ENCODE measurements at places on chromosomes 11 and 22.

GRCh38 chr11:78833237-78833636 is 258.6 kb upstream of the NARS2 start:
- no peak overlapping the region for H3K4me3 ChIP-seq
- no peaks in the 10 kb centered on the region for H3K36me3 ChIP-seq

DNA sequence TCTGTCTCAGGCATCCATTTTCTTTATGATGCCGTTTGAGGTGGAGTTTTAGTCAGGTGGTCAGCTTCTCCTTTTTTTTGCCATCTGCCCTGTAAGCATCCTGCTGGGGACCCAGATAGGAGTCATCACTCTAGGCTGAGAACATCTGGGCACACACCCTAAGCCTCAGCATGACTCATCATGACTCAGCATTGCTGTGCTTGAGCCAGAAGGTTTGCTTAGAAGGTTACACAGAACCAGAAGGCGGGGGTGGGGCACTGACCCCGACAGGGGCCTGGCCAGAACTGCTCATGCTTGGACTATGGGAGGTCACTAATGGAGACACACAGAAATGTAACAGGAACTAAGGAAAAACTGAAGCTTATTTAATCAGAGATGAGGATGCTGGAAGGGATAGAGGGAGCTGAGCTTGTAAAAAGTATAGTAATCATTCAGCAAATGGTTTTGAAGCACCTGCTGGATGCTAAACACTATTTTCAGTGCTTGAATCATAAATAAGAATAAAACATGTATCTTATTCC is 10.9 kb upstream of the HBE1 start:
- H3K4me3 ChIP-seq: no peak overlapping the region
- H3K36me3 ChIP-seq: no peaks in the 10 kb centered on the region
- H3K27me3 ChIP-seq: no peaks in the 10 kb centered on the region
- H3K4me1 ChIP-seq: no peaks in the 10 kb centered on the region

GRCh38 chr11:69647390-69647748 is 6.4 kb downstream of the CCND1 start:
- DNase-seq: no peak
- no peak overlapping the region for H3K27ac ChIP-seq
- no peak overlapping the region for H3K4me3 ChIP-seq
- peaks cover 4% of the 10 kb centered on the region for H3K27me3 ChIP-seq
- H3K36me3 ChIP-seq: no peaks in the 10 kb centered on the region
- H3K4me1 ChIP-seq: peaks cover 4% of the 10 kb centered on the region

DNA sequence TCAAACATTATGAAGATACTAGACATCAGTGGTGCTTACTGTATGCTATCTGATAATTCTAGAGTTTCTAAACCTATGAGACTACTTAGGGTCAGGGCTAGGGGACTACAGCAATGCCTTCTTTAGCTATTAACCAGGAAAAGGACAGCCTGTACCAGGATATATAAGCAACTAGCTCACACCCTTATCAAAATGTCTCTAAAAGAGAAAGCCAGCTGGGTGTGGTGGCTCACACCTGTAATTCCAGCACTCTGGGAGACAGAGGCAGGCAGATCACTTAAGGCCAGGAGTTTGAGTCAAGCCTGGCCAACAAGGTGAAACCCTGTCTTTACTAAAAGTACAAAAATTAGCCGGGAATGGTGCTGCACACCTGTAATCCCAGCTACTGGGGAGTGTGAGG is 55.8 kb downstream of the RAB6A start:
- H3K4me3 ChIP-seq: no peak overlapping the region
- no peaks in the 10 kb centered on the region for H3K36me3 ChIP-seq
- no peaks in the 10 kb centered on the region for H3K27me3 ChIP-seq
- H3K27ac ChIP-seq: no peak overlapping the region

DNA sequence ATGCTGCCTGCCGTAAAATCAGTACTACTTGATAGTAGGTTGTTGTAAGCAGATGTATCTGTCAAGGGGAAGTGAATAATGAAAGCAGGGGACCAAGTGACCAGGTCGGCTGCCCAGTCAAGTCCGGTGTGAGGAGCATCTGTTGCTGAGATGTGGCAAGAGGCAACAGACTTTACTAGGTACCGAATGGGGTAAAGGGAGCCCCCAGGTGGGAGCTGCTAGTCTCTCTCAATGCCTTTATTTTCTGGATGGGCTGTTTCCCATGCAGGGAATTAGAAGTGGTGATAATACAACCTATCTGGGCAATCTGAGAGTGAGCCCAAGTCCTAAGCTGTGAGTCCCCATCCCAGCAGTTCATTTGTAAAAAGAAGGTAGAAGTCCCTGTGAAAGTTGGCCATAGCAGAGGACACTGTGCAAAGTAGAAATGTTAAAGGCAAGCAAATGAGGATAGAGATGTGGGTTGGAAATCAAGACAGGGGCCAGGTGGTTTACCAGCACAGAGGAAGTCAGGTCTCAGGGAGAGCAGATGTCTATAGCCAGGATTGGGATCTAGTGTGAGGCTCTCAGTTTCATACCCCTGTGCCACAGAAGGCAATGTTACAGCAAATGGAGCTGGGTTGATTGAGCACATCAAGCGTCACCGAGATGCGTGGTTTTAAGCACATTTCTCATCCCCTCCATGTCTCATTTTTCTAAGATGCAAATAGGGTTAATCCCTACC is 90.7 kb upstream of the RAG2 start:
- no peaks in the 10 kb centered on the region for H3K36me3 ChIP-seq
- H3K27ac ChIP-seq: no peak overlapping the region
- no peak for DNase-seq

- H3K27me3 ChIP-seq: no peaks in the 10 kb centered on the region
- no peak overlapping the region for H3K27ac ChIP-seq
- peaks cover 13% of the 10 kb centered on the region for H3K4me1 ChIP-seq
- H3K4me3 ChIP-seq: no peak overlapping the region
Observed at GRCh38 chr11:78796956-78797355, 222.3 kb upstream of the NARS2 start.

DNA sequence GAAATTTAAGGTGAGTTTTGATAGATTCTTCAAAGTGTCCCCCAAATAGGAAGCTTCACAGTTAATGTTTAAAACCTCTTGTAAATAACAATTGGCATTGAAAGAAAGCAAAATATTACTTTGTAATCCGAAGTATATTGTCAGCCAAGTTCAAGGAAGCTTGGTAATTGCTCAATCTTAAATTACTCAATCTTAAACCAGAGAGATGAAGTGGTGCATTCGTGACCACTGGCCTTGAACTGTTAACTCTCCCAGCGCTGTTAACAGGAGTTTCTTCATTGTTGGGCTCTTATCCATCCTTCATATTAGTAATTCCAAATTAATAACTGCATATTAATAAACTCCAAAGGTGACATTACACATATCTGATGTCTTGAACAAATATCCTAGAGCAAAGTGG is 20.6 kb upstream of the FDX1 start:
- no peak for DNase-seq
- H3K4me1 ChIP-seq: no peaks in the 10 kb centered on the region
- no peaks in the 10 kb centered on the region for H3K36me3 ChIP-seq
- no peaks in the 10 kb centered on the region for H3K27me3 ChIP-seq

- no peak for DNase-seq
- no peak overlapping the region for H3K4me3 ChIP-seq
- H3K36me3 ChIP-seq: no peaks in the 10 kb centered on the region
- no peak overlapping the region for H3K27ac ChIP-seq
Observed at GRCh38 chr11:126405906-126406305, 50.4 kb downstream of the ST3GAL4 start.

DNA sequence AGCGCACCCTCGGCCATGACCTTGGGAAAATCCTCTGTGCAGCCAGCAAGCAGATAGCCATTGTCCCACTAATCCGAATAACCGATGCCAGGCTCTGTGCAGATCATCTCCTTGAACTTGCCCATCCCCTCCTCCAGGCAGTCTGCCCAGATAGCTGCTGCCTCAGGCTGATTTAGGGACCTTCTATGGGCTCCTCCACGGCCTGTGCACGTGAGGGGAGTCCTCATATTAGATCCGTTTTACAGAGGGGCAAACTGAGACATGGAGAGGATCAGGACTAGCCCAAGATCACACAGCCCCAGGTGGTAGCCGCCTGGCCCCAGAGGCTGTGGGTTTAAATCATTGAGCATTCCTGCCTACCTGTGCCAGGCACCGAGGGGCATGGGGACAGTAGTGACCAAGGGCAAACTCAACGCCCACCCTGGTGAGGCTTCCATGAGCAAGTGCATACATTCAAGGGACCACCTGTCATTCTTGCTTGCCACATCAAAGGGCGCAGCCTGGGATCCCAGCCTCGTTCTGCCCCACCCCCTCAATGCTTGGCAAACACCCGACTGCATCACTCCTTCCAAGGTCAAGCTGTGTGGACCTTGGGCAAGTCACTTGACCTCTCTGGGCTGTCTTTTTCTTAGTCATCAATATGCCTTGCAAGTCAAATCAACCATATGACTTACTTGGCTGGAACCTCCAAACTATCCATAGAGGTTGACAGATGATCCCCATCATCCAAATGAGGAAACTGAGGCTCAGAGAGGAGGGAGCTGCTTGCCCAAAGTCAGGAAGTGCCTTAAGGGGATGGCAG is 131.6 kb downstream of the MN1 start:
- peaks cover 38% of the 10 kb centered on the region for H3K4me1 ChIP-seq
- H3K27ac ChIP-seq: peak overlapping the region; percentile 90
- H3K36me3 ChIP-seq: no peaks in the 10 kb centered on the region
- no peak overlapping the region for H3K4me3 ChIP-seq
- DNase-seq: peak; percentile 59
- no peaks in the 10 kb centered on the region for H3K27me3 ChIP-seq

- H3K27ac ChIP-seq: peak overlapping the region; percentile 11
- H3K4me1 ChIP-seq: peaks cover 16% of the 10 kb centered on the region
- no peaks in the 10 kb centered on the region for H3K27me3 ChIP-seq
Observed at GRCh38 chr11:73331138-73331916, 23.3 kb downstream of the ARHGEF17 start.

DNA sequence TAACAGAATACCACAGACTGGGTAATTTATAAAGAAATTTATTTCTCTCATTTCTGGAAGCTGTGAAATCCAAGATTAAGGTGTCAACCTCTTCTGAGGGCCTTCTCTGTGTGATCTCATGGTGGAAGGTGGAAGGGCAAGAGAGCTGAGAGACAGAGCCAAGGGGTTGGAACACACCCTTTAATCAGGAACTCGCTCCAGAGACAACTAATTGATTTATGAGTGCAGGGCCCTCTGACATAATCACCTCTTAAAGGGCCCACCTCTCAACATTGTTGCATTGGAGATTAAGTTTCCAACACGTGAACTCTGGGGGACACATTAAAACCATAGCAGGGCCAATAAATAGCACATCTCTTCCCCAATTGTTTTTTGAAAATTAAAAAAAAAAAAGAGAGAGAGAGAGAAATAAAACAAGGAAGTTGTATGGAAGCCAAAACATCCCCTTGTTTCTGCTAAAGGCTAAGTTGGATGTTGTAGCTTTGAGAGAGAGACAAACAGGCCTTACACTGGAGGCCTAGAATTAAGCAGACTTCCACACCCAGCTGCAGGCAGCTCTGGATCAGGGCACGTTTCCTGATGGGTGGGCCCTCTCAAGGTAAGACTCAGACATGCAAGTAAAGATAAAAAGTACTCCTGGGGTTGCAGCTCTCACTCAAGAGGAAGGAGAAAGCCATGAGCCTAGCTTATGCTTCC is 64.1 kb upstream of the BIRC3 start:
- no peaks in the 10 kb centered on the region for H3K36me3 ChIP-seq
- no peaks in the 10 kb centered on the region for H3K4me1 ChIP-seq
- no peak overlapping the region for H3K4me3 ChIP-seq
- no peak for DNase-seq

DNA sequence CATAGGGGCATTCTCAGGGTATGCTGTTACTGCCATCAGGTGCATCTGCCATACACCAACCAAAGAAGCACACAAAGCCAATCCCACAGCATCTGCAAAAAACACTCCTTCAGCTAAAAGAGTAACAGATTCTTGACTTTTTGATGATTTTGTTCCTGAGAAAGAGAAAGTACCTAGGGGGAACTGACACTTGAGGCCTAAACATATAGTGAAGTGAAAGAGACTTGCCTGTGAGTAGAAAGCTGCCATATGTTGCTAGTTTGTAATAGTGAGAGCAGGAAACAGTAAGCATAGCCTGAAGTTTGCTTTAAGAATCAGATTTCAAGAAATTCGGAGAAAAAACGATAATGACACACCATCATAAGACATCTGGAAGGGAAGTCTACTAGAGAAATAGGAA is 97.9 kb upstream of the CTSC start:
- no peaks in the 10 kb centered on the region for H3K27me3 ChIP-seq
- no peaks in the 10 kb centered on the region for H3K4me1 ChIP-seq
- DNase-seq: no peak
- H3K4me3 ChIP-seq: no peak overlapping the region

DNA sequence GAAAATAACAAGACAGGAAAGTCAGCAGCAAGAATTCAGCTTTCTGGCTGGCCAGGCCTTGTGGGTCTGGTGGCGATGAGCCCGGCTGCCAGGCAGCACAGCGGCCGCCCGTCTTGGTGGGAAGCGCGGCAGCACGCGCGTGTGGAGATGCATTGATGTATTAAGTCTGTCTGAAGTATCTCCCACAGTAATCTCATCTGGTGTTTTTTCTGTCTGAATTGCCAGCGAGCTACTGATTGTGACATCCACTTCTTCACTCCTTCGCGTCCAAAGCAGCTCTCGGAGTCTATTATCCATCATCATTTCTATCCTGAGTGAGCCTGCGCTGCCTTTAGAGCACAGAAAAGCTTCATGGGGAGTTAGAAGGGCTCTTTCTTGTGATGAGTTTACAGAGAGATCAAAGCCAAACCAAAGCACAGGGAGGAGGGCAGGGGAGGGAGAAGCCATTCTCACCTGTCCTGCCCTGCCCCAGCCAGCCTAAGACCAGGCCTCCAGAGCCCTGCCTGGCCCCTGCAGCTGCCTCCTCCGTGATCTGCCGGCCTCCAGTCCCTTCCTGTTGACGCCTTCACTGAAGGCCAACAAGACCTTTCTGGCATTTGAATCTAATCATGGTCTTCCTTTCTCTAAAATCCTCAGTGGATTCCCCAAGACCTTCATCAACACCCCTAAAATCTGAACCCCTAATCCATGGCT is 1419.0 kb downstream of the TBC1D22A start:
- H3K4me1 ChIP-seq: no peaks in the 10 kb centered on the region
- H3K4me3 ChIP-seq: no peak overlapping the region
- no peaks in the 10 kb centered on the region for H3K36me3 ChIP-seq
- no peak overlapping the region for H3K27ac ChIP-seq

- peaks cover 100% of the 10 kb centered on the region for H3K4me1 ChIP-seq
- H3K27ac ChIP-seq: peak overlapping the region; percentile 95
- H3K36me3 ChIP-seq: no peaks in the 10 kb centered on the region
- H3K27me3 ChIP-seq: no peaks in the 10 kb centered on the region
- DNase-seq: no peak
Observed at GRCh38 chr11:114082767-114083181, 23.3 kb downstream of the ZBTB16 start.

DNA sequence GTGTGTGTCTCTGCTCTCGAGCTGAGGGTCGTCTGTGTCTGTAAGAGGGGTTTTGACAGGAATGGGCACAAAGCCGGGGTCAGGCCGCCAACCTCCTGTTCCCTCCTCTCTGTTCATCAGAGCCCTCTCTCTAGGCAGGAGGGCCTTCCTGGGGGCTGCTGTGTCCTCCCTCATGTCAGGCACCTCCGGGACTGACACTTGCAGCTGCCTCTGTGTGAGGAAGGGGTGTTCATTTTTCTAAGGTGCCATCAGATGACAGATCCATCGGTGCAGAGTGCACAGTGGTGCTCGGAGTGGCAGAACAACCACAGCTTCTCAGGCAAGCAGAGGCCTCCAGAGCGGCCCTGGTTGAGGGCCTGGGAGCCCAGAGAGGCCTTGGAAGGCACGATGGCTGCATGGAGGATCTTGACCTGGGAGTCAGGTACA is 265.4 kb upstream of the B3GAT1 start:
- H3K4me3 ChIP-seq: no peak overlapping the region
- H3K36me3 ChIP-seq: no peaks in the 10 kb centered on the region
- DNase-seq: no peak
- no peaks in the 10 kb centered on the region for H3K27me3 ChIP-seq
- no peaks in the 10 kb centered on the region for H3K4me1 ChIP-seq

GRCh38 chr11:118656563-118657165 is 22.8 kb downstream of the TREH start:
- no peak overlapping the region for H3K4me3 ChIP-seq
- DNase-seq: no peak
- H3K36me3 ChIP-seq: no peaks in the 10 kb centered on the region
- H3K27ac ChIP-seq: no peak overlapping the region
